Activated CD8-positive, alpha-beta memory T cell treated with anti-CD3 and anti-CD28 coated beads for 4 hours (primary cell): ENCODE measurements at places on chromosomes 12 and 14.

DNA sequence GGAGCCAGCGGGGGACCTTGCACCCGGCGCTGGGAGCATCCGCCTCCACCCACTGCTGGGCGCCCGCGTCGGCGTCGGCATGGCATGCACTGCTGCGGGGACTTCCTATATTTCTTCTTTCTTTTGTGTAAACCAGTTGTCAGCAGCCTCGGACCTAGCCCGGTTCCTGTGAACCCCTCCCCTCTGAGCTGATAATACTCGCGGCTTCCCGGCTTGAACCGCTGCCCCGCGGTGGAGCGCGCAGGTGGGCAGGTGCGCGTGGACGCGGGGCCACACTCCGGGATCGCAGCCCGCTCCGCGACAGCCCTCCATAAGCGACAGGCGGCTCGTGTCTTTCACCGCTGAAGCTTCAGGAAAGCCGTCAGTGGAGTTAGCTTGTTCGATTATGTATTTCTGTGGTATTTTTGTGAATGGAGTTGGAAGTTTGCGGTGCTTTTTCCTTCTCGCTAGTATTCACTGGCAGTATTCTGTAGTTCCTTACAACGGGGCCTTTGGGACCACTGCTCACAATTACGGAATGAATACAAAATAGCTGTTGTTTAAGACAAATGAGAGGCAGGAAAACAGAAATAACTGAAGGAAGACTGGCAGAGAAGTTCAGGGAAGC lies 870 bp downstream of the BMAL2 start:
- peak; percentile 15 for DNase-seq

GRCh38 chr14:105150026-105150367 lies 18.6 kb downstream of the JAG2 start:
- no peak for DNase-seq

- DNase-seq = no peak
Measured at GRCh38 chr12:70449753-70450341, 83.8 kb downstream of the KCNMB4 start.

DNA sequence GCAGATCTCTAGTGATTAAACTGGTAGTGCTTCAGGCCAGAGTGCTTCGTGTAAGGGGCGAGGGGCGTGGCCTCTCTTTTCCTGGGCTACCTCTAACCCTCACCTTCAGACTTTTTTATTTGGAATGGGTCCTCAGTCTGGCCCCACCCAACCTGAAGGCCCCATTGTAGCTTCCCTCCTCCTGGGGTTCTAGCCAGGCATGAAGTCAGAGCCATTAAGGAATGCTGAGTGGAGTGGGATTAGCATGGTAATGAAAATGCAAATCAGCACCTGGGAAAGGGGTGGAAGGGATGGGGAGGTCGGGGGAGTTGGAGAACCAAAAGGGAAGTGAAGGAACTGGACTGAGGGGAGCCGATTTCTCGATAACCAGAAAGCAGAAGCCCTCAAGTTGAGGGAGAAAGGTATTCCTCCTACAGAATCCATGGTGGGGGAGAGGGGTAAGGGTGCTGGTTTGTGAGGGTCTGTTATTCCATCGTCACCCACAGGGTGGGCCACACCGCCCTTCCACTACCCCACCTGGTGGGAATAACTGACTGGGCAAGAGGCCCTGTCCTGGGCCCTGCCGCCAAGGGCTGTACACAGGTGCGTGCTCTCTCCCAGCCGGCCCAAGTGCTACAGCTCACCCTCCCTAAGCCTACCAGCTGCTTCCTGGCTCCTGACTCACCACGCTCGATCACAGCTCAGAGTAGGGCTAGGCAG lies 14.1 kb downstream of the ZFHX2 start:
- DNase-seq = no peak

DNA sequence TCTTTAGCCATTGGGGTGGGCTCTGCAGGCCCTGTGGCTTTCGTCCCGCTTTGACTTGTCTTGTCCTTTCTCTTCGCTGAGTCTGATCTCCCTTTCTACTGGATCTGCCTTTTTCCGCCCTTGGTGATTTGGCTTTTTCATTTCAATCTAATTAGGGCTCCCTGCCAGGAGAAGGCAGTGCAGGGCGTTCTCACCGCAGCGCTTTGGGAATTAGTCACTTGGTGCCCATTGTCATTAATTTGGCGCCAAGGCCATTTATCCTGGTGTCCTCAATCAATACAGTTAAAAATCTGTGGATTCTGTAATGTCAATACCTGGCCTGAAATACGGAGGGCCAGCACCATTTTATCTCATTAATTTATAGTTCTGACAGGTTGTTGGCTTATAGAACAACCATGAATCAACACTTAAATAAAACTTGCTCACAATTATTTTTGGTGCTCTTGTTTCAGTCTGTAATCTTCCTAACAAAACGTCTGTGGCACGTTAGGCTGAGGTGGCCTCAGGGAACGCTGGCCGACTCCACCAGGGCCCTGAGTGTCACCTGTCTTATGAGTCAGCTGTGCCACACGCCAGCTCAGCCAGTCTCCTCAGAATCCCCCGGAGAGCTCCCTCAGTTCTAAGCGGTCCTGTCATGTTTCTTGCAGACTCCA lies 115.7 kb downstream of the BEGAIN start:
- DNase-seq = no peak

GRCh38 chr14:38342803-38343202 lies 86.9 kb upstream of the CLEC14A start:
- DNase-seq = no peak
